ENCODE measurements at places on chromosomes 7 and 10. TPM values are rescaled to one million over a fixed set of nuclear protein-coding genes. Genes with fewer than 3 reads are reported as not detected.
A peak's percentile ranks its signal among the peaks of the same experiment; 100 is the strongest.

DNA sequence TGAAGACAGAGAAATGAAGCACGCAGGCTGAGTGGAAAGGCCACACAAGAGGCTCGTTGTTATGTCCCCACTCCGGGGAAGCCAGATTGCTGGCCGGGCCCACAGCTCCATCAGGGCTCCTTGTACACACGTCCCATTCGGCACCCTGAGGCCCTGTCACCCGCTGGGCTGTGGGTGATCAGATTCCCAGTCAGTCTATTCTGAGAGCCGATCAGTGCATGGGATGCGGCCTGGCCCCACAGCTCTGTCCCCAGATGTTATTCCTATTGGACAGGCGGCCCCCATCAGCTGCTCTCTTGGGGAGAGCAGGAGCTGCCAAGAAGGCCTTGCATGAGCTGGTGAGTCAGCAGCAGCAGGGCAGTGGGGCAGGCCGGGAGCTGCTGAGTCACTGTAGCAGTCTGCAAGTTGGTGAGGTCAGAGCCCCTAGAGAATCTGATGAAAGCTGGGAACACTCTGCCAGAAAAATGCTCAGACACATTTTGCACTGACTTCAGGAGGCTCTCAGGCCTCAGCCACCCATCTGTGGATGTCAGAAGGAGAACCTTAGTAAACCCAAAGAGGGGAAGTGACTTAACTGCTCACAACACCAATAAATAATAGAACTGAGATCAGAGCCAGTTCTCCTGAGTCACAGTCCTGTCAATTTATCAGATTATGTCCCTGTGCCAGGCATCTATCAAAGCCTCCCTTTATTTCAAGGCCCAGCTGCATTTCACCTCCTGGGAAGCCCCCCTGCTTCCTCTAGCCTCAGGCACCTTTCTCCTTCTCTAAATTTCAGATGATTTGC lies 9.4 kb upstream of the PSAP start:
- peak; percentile 98 for DNase-seq

GRCh38 chr10:21509341-21510240 lies 15.9 kb downstream of the SKIDA1 start:
- no peak for DNase-seq

CLDN3 gene
- 1.7 TPM for total RNA-seq

UPP1 gene
- total RNA-seq = 106 TPM

HMX3 gene
- 3.9 TPM for total RNA-seq

Data from NCI-H460 (cell line).